ENCODE measurements at places on chromosomes 5 and 9. TPM values are rescaled to one million over a fixed set of nuclear protein-coding genes. Genes with fewer than 3 reads are reported as not detected.

ZBED3 gene
- 2.6 TPM for total RNA-seq

LCN9 gene
- not detected for total RNA-seq

GABRB2 gene
- total RNA-seq: 0.49 TPM

CCL21 gene
- total RNA-seq: 11.9 TPM

ALDH1A1 gene
- 19.2 TPM for total RNA-seq

HTR1A gene
- not detected for total RNA-seq

ARHGEF39 gene
- 2.4 TPM for total RNA-seq
